ENCODE measurements at places on chromosomes 3 and 15. TPM values are rescaled to one million over a fixed set of nuclear protein-coding genes. Genes with fewer than 3 reads are reported as not detected.

- DNase-seq = no peak
Observed at GRCh38 chr15:85333132-85333831, 47.1 kb upstream of the AKAP13 start.

- DNase-seq = no peak
Observed at GRCh38 chr3:58563386-58564035, 13.7 kb downstream of the FAM107A start.

- no peak for DNase-seq
Observed at GRCh38 chr3:150793641-150794040, 30.7 kb upstream of the SIAH2 start.

Gene MST1R
- total RNA-seq = not detected

DNA sequence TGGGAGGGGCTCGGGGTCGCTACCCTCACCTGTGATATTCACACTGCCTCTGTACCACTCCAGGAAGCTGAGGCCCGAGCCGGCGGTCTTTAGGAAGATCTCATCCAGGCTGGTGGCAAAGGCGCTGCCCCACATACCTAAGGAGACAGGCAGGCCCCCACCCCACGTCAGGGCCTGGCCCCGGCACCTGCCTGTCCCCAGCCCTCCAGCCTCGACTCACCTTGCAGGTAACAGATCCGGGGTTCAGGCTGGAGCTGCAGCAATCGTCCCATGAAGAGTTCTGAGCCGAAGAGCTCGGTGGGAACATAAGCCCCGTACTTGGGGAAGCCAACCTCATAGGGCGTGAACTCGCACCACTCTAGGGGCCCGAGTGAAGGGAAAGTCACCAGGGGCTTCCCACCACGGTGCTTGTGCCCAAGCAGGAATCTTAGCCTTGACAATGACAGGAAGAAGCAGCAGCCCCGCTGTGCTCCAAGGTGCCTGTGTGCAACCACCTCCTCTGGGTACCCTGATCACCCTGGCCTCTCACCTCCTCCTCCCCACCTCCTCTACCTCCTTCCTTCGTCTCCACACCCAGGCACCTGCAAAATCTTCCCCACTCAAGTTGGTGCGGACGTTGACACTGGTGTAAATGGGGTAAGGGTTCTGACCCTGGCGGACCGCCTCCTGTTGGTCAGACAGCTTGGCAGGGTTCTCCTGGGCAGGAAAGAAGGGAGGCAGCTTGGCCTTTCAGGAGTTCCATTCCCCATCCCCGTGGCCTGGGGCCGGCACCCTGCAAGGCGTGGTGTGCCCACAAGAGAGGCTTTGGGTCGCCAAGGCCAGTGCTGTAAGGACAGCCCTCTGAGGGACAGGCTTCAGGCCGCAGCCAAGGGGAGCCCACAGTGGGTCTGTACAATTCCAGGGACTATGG lies 10.6 kb downstream of the PLA2G4F start:
- DNase-seq = no peak

Gene HYAL3
- 5.7 TPM for total RNA-seq

GRCh38 chr15:94561036-94561689 lies 329.8 kb downstream of the MCTP2 start:
- no peak for DNase-seq

- no peak for DNase-seq
Observed at GRCh38 chr15:87620393-87620792, 636.1 kb downstream of the NTRK3 start.

- peak; percentile 14 for DNase-seq
Observed at GRCh38 chr3:169342652-169343505, 320.6 kb downstream of the MECOM start.

DNA sequence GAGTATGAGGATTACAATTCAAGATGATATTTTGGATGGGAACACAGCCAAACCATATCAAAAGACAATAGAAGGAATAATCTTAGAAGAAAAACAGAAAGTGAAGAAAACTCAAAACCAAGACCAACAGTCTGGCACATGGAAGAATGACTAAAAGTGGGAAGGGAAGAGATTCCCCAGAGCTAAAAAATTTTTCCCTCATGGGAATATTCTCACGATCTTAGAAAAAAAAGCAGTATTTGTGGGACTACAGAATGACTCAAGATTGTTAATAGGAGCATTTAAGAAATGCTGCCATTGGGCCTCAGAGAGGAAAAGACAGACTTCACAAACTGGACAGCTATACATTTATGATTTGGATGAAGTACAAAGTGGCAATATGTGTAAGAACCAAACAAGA lies 18.3 kb downstream of the OSTN start:
- no peak for DNase-seq

Gene FEZF2
- not detected for total RNA-seq

GRCh38 chr3:61132062-61132461 lies 119.2 kb downstream of the FHIT start:
- DNase-seq = no peak

Gene GP9
- total RNA-seq = not detected

Gene ZNF860
- total RNA-seq = 3.9 TPM

GRCh38 chr15:67928666-67929065 lies 88.8 kb upstream of the RNU6-1 start:
- DNase-seq = no peak

GRCh38 chr15:101439285-101439919 lies 50.1 kb downstream of the PCSK6 start:
- DNase-seq = no peak

- DNase-seq = no peak
Observed at GRCh38 chr3:187085933-187086332, 53.4 kb downstream of the RPL39L start.

Gene UQCRC1
- 322 TPM for total RNA-seq

Gene MOBP
- not detected for total RNA-seq

DNA sequence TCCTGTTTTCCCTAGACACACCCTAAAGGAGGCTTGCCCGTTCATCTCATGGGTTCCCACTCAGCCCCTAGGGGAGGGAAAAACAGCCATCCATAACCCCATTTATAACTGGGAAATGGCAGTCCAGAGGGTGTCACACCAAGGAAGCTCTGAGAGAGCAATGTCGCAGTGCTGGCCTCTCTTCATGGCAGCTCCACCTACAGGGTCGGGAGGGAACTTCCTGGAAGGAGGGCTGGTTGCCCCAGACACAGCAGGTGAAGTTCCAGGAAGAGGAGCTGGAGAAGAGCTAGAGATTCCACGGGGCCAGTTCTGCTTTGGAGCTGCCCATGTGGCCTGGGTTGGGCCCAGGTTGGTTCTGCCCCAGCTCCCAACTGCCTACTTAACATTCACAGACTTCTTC lies 22.3 kb upstream of the LINGO1 start:
- peak; percentile 58 for DNase-seq
